ENCODE measurements at places on chromosomes 3 and 15.

GRCh38 chr15:82105451-82106215 lies 59.8 kb upstream of the MEX3B start:
- no peak for DNase-seq

- no peak for DNase-seq
Observed at GRCh38 chr3:61483997-61484396, 77.4 kb upstream of the PTPRG start.

- DNase-seq = no peak
Observed at GRCh38 chr3:178381971-178382448, 154.2 kb upstream of the KCNMB2 start.

GRCh38 chr3:167568634-167569033 lies 85.1 kb downstream of the WDR49 start:
- no peak for DNase-seq

- no peak for DNase-seq
Observed at GRCh38 chr3:133504736-133505135, 68.8 kb upstream of the CDV3 start.

- DNase-seq = no peak
Observed at GRCh38 chr15:96354731-96355567, 24.4 kb downstream of the NR2F2 start.

DNA sequence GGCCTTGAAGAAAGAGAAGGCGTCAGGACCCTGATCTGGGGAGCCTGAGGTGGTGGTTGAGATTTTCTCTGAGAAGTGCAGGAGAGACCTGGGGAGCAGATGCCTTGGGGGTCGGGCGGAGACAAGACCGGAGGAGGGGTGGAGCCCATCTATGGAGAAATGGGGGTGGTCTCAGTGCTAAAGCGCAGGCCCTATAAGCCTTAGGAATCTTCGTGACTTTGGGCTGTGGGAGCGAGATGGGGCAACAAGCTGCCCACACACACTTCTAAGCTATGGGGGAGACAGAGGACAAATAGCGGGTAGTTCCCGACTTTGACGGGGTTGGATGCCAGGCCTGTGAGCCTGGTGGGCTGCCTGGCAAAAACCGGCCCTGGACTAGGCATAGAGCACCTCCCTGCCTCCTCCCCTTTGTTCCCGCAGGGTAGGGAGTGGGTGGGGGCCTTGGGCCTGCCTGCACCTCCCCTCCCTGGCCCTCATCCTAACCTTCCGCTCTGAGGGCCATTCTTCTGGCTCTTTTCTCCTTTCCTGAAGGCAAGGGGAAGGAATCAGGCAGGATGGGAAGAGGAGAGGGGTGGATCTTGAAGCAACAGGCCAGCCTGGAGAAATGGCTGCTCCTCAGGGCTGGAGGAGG lies 880 bp downstream of the NISCH start:
- no peak for DNase-seq

DNA sequence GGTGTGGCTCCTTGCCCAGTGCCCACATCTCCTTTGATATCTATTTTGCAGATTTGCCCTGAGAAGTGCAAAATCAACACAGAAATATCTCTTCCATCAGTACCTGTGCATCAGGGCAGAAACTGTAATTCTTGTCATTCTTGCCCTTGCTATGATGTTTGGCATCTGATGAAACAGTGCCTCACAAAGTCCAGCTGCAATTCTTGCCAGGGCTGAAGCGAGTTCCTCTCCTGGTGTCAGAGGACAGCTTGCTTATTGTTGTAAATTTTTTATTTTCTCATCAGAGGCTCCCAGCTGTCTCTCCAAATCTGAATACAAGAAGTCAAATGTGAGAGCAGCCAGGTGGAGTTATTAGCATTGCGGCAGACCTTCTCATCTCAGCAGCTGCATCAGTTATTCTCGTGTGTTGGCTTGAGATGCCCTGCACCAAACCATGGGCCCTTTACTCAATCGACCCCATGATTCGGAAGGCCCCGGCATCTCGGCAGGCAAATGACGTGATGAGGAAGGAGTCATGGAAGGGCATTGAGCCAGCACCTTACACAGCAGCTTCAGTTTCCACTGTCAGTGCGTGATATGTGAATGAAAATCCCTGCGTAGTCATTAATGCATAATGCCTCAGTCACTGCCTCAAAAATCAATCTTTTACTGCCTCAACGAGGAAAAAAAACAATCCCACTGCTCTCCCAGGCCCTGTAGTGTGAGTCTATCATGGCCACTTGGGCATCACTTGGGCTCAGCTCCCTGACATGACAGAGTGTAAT lies 93.4 kb downstream of the CCNL1 start:
- DNase-seq = no peak
